ENCODE measurements at places on chromosomes 7 and 10. TPM values are rescaled to one million over a fixed set of nuclear protein-coding genes. Genes with fewer than 3 reads are reported as not detected.
A peak's percentile ranks its signal among the peaks of the same experiment; 100 is the strongest.

GRCh38 chr10:127458829-127459228 is 90.3 kb upstream of the NPS start:
- DNase-seq: no peak

- peak; percentile 28 for DNase-seq
These were observed 13.8 kb upstream of the PAX2 start for GRCh38 chr10:100731407-100732240.

GRCh38 chr10:13767676-13768178 is 181.0 kb downstream of the PRPF18 start:
- DNase-seq: no peak

DNA sequence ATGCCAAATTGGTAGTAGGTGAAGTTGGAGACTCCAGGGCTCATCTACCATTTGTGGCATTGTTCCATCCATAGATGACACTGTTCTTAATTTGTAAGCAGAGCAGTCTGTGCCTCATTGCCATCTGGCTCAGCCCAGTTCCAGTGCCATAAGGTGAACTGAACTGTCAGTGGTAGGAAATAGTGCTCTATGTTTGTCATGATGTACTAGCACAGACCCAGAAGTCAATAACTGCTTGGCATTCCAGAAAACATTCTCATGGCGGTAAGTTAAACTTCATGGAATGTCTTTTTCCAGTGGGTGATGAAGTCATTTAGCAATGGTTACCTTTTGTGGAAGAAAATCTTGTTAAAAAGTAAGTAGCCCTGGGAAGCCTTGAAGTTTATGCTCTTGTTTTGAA is 302.7 kb downstream of the SUGCT start:
- DNase-seq: no peak

DNA sequence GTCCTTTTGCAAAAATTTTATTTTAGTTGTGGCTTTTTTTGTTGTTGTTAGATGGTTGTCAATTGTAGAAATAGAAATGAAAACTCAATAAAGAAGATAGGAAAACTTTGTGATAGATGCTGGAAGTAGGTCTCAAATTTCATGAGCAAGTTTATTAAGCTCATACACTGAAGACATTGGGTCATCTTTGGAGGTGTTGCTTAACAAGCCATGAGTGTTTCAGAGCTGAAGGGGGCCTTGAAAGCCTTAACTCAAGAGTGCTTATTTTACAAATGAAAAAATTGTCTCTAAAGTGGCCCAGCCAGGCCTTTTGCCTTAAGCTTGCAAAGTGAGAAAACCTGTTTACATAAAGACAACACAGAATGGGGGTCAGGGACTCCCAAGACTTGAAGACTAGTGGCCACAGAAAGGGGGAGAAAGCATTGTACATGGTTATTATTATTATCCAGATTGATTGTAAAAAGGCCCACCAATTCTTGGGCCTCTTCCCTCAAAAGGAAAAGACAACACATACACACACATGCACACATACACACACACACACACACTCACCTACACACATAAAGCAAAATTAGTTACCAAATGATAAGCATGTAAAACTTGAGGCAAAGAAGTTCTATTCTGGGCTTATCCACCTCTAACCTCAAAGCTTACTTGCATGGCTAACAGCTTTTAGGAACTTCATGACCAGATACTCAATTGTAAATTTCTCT is 49.7 kb upstream of the GLCCI1 start:
- no peak for DNase-seq

MCU gene
- total RNA-seq: 31.1 TPM

MLXIPL gene
- 11.1 TPM for total RNA-seq

SPDYE9 gene
- total RNA-seq: not detected

NRP1 gene
- 139 TPM for total RNA-seq

All from upper lobe of right lung (tissue), 1 donor.